ENCODE measurements at places on chromosomes 3 and 15.

- DNase-seq = no peak
These were observed 30.3 kb upstream of the SETD2 start for GRCh38 chr3:47193871-47194859.

DNA sequence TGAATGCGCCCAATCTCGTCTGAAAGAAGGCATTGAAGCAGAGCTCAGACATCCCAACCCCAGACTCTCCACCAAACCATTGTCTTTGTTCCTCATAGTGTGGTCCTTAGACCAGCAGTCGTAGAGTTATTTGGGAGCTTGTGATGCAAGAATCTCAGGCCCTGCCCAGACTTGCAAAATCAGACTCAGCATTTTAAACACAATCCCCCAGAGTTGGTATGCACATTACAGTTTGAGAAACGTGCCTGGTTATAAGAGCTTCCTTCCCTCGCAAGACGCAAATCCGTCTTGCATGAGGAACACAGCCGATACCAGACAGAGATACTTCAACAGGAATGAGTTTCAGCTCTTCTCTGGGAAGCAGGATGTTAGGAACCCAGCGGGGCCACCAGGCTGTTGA is 38.9 kb upstream of the IREB2 start:
- no peak for DNase-seq

GRCh38 chr15:29435811-29436210 is 166.2 kb upstream of the NSMCE3 start:
- no peak for DNase-seq

- no peak for DNase-seq
These were observed 45.5 kb upstream of the CFAP161 start for GRCh38 chr15:81088470-81089013.

- DNase-seq = no peak
These were observed 11.9 kb upstream of the ALPK3 start for GRCh38 chr15:84805221-84805620.

DNA sequence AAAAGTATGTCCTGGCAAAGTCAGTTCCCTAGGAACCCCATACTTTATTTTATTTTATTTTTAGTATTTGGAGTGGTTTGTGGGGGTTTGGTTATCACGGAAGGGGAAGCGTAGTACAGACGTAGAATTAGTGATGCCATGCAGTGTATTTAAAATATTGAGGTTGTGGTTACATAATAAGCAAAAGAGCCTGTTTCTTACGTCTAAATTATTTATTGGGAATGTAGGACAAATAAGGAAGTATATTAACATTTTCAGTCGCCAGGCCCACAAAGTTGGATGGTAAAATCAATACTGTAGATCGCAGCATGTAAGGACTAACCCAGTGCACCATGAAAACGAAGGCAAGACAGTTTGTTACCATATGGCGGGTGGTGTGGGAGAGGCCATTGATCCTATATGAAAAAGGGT is 558 bp downstream of the DTWD1 start:
- DNase-seq = no peak

- DNase-seq = no peak
These were observed 116.1 kb downstream of the PCCB start for GRCh38 chr3:136366289-136366688.

DNA sequence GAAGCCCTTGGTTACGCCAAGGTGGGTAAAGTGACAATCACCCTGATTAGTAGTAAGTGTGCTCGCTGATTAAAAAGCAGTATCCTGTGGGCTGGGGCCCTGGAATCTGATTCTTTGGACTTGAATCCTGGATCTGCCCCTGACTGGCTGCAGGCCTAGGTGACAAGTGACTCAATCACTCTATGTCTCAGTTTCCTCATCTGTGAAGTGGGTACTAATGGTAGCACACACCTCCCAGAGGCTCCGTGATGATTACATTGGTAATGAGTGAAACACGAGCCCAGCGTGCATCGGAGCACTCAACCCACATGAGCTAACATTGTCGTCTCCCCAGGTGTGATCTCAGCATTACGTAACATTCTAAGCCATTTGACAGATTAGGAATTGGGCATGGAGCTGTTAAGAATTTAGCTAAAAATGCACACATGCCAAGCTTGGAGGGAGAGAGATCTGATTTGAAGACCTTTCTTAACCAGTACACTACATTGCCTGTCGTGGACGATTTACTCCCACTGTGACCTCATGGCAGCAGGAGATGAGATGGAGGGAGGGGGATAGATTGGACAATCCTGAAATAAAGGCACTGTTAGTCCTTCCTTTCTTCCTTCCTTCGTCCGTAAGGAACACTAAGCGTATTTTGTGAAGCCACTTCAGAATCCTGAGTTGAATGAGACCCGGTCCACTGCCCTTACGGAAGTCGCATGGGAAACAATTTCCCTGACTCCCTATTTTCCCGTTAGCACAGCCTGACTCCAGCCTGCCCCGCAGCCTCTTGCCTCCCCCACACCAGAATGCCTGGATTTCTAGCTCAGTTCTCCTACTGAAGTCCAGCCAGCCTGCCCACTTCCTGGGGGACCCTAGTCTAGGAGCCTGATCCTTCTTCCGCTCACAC is 32.1 kb downstream of the MGLL start:
- no peak for DNase-seq

GRCh38 chr3:49668861-49669260 is 5.3 kb upstream of the APEH start:
- no peak for DNase-seq

DNA sequence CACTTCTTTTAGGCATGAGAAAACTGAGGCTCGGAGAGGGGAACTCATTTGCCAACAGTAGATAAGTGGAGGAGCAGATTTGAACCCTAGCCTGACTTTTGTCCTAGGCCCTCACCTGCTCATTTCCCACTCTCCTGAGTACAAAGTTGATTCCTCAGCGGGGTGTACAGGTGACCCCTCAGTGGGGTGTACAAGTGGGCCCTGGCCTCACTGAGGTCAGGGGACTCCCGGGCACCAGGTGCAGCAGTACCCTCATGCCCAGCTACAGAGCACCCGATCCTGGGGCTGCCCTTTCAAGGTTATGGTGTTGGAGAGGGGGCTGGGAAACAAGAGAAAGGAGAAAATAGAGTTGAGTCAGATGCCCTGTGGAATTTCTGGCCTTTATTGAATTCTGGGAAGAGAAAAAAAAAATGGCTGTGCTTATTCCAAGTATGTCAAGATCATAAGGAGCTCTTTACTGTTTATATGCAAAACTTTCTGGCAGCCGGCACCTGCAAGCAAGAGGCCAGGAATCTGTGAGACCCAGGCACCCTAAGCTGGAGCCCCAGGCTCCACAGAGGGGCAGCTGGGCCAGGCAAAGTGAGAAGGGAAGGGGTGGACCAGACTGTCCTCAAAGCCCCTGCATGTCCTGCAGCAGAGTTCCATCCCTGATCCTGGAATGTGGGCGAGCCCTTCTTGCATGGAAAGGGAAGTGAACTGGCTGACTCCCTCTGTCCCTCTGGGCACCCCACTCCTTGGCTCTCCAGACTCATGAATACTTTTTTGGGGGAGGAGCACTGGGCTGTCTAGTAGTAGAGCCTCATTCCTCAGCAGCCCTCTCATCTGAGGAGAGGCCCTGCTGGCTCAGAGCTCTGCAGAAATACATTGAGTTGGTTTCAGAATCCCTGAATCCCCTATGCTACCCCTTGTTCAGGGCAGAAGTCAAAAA is 43.1 kb downstream of the AMOTL2 start:
- peak; percentile 87 for DNase-seq

GRCh38 chr15:94026458-94027304 is 204.7 kb upstream of the MCTP2 start:
- peak; percentile 52 for DNase-seq

DNA sequence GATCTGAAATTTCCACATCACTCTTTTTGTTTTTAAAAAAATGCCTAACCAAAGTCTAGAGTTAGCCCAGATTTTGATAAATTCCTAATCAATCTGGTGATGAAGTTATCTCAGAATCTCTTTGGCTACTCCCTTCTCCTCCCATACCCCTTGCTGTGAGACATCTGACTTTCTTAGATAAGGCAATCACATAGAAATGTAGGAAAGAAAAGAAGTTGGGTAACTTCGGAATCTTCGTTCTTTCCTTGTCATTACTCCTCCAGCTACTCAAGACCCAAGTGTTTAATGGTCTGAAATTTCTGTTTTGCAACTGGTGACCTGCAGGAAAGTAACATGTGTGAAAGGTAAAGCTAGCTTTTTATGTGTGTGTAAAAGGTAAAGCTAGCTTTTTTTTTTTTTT is 37.8 kb downstream of the MYL3 start:
- no peak for DNase-seq

Data from left hindlimb (tissue), 1 donor.